Neural crest cell (in vitro differentiated cells): ENCODE measurements at places on chromosomes 6 and 20.

DNA sequence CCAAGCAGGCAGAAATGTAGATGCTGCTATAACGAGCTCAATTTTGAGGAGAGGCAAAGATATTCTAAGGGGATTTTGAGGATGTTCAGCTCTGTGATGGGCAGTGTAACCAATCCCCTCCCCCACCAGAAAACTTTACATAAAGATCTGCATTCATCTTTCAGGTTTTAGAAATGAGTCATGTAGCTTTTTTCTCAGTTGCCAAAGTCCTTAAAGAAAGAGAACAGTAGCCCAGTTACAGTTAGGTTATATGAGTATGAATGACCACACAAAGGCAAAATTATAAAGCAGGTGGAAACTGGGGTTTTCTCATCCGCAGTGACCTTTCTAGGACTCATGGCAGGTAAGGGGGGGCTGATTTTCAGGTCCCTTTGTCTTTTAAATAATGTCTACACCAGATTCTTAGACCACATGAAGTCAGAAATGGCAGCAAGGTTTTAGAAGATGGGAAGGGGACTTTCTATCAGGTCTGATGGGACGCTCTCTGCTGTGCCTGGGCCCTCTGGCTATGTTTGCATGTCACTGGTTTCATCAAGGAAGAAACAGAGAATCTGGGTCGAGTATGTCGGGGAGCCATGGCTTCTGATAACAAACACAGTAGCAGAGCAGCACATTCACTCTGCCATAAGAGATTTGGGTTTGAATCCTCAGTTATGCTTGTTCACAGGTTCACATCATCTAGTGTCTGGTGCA lies 94.7 kb downstream of the CLIC5 start:
- H3K4me3 ChIP-seq: no peak overlapping the region
- H3K36me3 ChIP-seq: no peaks in the 10 kb centered on the region
- DNase-seq: no peak
- H3K27ac ChIP-seq: no peak overlapping the region
- peaks cover 2% of the 10 kb centered on the region for H3K27me3 ChIP-seq

DNA sequence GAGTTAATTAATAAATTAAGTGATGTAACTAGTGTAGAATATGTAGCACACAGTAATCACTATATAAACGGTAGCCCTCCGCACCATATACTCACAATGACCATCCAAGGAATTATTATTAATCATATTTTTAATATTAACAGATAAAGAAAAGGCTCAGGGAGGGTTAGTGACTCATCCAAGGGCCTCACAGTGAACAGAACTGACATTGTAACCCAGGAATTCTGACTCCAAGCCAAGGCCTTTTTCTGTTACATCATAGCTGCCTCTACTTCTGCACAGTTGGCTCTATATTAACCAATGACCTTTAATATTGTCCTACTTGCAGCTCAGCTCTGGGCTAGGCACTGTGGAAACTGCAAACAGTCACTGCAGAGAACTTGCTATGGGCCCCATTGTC lies 117.5 kb upstream of the SIRPG start:
- DNase-seq: no peak
- H3K4me3 ChIP-seq: peak overlapping the region; percentile 97
- H3K27ac ChIP-seq: no peak overlapping the region
- H3K27me3 ChIP-seq: peaks cover 3% of the 10 kb centered on the region
- peaks cover 3% of the 10 kb centered on the region for H3K36me3 ChIP-seq

GRCh38 chr6:11149551-11149950 lies 38.0 kb upstream of the ERVFRD-1 start:
- peaks cover 3% of the 10 kb centered on the region for H3K36me3 ChIP-seq
- H3K4me3 ChIP-seq: no peak overlapping the region
- peaks cover 8% of the 10 kb centered on the region for H3K27me3 ChIP-seq
- DNase-seq: no peak

GRCh38 chr6:148874698-148875293 lies 128.0 kb downstream of the UST start:
- H3K4me3 ChIP-seq: no peak overlapping the region
- H3K27ac ChIP-seq: peak overlapping the region; percentile 96
- H3K27me3 ChIP-seq: no peaks in the 10 kb centered on the region
- no peak for DNase-seq
- no peaks in the 10 kb centered on the region for H3K36me3 ChIP-seq
- peaks cover 32% of the 10 kb centered on the region for H3K4me1 ChIP-seq

GRCh38 chr6:148192310-148192709 lies 150.3 kb upstream of the SASH1 start:
- H3K4me1 ChIP-seq: peaks cover 6% of the 10 kb centered on the region
- no peak overlapping the region for H3K27ac ChIP-seq
- no peaks in the 10 kb centered on the region for H3K36me3 ChIP-seq
- no peak for DNase-seq
- no peak overlapping the region for H3K4me3 ChIP-seq

- no peak overlapping the region for H3K4me3 ChIP-seq
- no peaks in the 10 kb centered on the region for H3K4me1 ChIP-seq
- H3K27me3 ChIP-seq: peaks cover 12% of the 10 kb centered on the region
- H3K27ac ChIP-seq: no peak overlapping the region
- DNase-seq: no peak
Observed at GRCh38 chr6:32614366-32615081, 22.7 kb upstream of the HLA-DQA1 start.

- H3K27me3 ChIP-seq: no peaks in the 10 kb centered on the region
- H3K4me3 ChIP-seq: no peak overlapping the region
- no peaks in the 10 kb centered on the region for H3K36me3 ChIP-seq
- peaks cover 14% of the 10 kb centered on the region for H3K4me1 ChIP-seq
- DNase-seq: no peak
Observed at GRCh38 chr20:48592107-48592940, 235.5 kb downstream of the PREX1 start.

GRCh38 chr20:25009218-25010145 lies 16.9 kb upstream of the APMAP start:
- H3K4me3 ChIP-seq: no peak overlapping the region
- no peak for DNase-seq
- H3K27ac ChIP-seq: no peak overlapping the region
- no peaks in the 10 kb centered on the region for H3K4me1 ChIP-seq

GRCh38 chr6:61745994-61746393 lies 540.0 kb downstream of the KHDRBS2 start:
- no peak overlapping the region for H3K4me3 ChIP-seq
- no peaks in the 10 kb centered on the region for H3K27me3 ChIP-seq
- no peak overlapping the region for H3K27ac ChIP-seq

DNA sequence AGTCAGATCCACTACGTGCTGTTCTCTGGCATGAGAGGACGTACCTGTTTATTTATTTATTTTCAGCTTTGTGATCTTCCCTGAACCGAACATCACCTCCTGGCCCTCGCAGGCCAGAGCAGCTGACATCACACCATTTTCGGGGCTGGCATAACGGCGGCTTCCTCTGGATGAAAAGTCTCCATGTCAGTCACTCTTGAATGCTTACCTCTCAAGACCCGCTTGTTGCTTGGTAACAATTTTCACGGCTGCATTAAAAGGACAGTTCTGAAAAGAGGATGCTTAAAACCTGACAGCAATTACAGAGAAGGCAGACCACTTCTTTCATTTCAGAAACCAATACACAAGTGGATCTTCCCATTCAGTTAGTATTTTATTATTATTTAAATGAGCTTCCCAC lies 159.8 kb upstream of the CDH4 start:
- H3K4me3 ChIP-seq: peak overlapping the region; percentile 39
- peaks cover 32% of the 10 kb centered on the region for H3K27me3 ChIP-seq
- H3K36me3 ChIP-seq: peaks cover 13% of the 10 kb centered on the region
- DNase-seq: peak; percentile 2
- no peak overlapping the region for H3K27ac ChIP-seq
